ENCODE measurements at places on chromosomes 7 and 10. TPM values are rescaled to one million over a fixed set of nuclear protein-coding genes. Genes with fewer than 3 reads are reported as not detected.

GRCh38 chr7:158779061-158780000 lies 50.0 kb downstream of the ESYT2 start:
- DNase-seq = no peak

DNA sequence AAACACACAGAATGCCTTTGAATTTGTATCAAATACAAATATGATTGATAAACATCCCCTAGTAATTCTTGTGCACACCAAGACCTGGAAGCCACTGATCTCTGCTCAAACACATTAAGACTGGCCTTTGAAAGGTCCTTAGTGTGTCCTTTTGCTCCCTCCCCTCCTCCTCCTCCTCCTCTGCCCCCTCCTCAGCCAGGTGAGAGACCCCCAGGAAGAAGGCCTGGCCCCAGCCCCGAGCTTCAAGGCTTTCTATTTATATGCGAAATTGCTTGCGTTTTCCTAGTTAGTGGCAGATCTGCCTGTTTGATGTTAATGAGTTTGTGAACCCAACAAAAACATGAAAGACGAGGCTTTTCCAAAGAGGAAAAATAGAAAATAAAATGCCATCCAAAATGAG lies 63.6 kb upstream of the TCF7L2 start:
- no peak for DNase-seq

DNA sequence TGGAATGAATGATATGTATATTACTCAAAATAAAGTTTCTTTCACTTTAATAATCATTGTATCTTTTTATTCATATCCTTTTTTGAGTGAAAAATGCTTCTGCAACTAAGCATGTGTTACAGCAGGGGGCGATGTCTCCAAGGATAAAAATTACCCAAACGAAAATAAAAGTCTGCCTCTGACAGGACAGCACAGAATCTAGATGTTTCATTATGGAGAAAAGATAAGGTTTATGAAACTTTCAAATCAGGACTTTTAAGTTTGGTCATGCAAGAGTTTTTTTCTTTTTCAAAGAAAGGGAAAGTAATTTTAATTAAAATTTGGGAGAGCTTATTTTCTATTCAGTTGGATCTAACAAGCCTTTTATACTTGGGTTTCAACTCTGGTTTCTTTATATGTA lies 48.4 kb downstream of the TES start:
- no peak for DNase-seq

GRCh38 chr7:111190804-111191203 lies 99.9 kb downstream of the LRRN3 start:
- DNase-seq = no peak

DNA sequence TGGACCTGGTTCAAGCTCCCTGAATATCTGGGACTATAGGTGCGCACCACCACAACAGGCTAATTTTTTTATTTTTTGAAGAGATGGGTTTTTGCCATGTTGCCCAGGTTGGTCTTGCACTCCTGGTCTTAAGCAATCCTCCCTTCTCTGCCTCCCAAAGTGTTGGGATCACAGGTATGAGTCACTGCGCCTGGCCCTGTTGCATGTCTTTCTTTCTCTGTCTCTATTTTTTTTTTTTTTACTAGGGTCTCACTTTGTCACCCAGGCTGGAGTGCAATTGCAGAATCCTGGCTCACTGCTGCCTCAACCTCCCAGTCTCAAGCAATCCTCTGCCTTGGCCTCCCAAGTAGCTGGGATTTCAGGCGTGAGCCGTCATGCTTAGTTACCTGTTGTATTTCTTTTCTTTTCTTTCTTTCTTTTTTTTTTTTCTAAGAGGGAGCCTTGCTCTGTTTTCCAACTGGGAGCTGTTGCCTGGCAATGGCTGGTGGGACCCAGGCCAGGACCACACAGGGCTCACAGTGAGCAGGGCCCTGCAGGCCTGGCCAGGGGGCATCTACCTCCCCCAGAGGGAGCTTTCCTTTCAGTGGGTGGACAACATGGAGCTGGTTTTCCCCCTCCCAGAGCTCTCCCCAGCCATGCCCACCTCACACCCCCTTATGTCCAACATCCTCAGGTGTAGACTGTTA lies 6.0 kb downstream of the MYL7 start:
- DNase-seq = no peak

DNA sequence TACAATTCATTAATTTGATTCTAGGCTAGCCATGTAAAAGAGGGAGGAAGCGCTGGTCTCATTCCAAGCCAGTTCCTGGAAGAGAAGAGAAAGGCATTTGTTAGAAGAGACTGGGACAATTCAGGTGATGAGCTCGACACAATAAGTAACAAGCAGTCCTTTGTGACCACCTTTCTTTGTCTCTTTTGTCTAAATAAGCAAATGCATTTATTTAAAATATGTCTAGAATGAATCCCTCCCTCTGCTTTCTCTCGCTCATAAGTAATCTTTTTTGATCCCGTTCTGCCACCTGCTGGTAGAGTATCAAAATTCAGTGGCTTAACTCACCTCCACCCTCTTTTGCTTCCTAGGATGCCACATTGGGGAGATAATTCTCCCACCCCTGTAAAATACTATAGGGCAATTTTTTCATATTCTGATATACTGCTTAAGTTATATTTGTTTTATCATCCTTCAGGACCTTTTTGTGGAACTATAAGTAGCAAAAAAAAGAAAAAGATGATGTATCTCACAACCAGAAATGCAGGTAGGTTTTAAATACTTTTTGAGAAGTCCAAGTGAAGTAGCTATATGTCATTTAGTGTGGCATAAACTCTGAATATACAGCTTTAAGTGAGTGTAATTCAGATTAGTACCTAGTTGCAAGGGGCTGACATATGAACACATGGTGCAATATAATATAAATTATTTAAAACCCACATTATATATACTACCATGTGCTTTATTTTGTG lies 91.5 kb downstream of the GSDME start:
- no peak for DNase-seq

DNA sequence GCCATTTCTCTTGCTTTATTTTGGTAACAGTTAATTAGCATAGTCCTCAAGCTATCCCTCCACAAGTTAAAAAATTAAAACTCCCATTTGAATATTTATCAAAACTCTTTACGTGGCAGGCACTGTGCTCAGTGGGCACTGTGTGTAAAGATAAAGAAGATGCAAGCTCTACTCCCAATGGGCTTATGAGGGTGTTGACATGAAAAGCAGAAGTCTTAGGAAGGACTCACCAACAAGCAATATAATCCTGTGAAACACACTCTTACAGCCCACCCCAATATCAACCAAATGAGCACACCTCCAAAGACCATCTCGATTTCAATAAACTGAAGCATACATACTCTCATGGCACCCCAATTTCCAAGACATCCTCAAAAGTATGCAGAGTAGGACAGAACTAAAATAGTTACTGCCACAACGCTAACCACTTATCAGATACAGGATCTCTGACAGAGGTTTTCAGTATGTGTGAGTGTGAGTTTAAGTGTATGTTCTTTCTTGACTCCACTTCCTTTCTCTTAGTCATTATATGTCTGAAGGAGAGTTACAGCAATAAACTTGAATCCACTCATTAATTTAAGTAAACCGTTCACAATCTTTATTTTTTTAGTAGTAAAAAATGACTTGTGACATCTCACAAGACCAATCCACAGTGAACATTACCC lies 120.0 kb downstream of the PDE1C start:
- no peak for DNase-seq

GRCh38 chr7:134636008-134636449 lies 10.6 kb upstream of the BPGM start:
- DNase-seq = no peak

GRCh38 chr7:137937202-137937560 lies 64.7 kb downstream of the CREB3L2 start:
- DNase-seq = no peak

DNA sequence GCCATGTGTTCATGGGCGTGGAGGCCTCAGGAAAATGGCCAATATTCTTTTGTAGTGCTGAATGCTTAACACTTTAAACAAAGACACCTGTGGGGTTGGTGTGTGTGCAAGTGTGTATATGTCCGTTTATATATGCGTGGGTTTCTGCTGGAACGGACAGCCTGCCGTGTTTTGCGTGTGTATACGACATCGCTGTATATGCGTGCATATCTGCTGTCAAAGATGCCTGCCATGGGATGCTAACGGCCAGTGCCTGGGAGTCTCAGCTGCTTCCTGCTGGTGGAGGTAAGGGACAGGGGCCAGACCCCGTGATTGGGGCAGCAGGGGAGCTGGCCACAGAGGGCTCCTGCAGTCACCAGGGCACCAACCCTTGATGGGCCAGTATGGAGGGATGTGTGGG lies 216.3 kb upstream of the SHH start:
- no peak for DNase-seq

- peak; percentile 83 for DNase-seq
Observed at GRCh38 chr7:149854611-149855360, 16.6 kb downstream of the ZNF862 start.

- DNase-seq = peak; percentile 10
Observed at GRCh38 chr10:1188558-1189135, 132.5 kb downstream of the WDR37 start.

- DNase-seq = peak; percentile 72
Observed at GRCh38 chr7:377080-378040, 87.4 kb downstream of the FOXL3 start.

DNA sequence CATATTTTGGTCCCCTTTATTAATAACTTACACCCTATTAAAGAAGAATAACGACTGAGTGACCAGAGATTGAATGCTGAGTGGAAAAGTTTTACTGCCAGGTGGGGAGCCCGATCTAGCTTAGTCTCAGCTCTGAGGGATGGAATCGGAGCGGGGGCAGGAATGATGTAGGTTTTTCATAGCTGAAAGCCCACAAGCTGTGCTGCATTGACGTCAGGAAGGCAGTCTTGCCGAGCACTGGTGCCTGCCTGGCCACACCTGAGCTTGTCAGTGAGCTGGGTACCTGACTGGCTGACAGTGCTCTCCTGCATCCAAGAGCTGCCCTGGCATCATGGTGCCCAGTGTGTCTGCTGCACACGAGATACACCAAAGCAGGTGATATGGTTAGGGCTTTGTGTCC lies 34.8 kb downstream of the GRK5 start:
- no peak for DNase-seq

DNA sequence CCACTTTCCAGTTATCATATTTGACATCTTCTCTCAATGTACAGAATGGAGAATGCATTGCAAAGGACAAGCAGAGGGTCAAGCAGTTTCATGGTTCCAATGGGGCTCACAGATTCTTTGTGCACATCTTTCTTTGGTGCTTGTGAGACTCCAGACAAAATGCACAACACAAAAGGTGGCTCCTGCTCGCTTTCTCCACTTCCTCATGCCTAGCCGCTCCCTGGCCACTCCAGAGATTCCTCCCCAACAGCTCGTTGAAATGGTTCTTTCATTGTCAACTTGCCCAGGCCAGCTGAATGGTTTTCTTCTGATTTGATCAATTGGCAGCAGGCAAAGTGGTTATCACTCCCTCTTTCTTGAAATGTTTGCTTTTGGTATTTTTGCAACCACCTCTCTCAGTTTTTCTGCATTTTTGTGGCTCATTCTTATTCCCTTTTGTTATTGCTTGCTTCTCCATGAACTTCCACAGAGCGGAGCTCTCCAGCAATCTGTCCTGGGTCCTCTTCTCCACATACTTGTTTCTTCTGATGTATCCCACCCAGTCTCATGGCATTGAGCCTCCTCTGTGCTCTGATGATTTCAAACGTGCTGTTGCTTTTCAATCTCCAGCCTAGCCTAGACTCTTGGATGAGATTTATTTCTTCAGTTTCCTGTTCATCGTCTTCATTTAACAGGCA lies 507.8 kb upstream of the MKI67 start:
- no peak for DNase-seq

GRCh38 chr7:977326-978048 lies 2.1 kb upstream of the COX19 start:
- peak; percentile 78 for DNase-seq

DNA sequence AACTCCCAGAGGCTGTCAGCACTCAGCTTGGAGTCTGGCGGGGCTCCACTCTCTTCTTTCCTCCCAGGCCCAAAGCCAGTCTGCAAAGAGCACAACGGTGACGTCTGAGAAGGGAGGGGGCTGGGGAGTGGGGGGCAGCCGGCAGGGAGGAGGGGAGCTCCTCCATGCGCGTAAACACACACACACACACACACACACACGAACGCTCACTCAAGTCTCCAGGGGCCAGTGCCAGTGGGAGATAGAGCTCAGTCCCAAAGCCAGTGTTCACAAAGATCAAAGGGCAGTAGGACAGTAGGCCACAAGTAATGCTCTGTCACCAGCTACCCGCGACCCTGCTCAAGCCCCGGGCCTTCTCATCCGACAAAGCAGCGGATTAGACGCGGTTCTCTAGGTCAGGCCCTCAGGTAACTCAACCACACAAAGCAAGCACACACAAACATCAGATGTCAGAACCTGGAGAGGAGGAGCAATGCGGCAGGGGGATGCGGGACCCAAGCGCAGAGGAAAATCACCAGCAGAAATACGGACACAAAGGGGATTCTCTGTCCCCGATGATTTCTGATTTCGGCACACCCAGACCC lies 19.9 kb downstream of the TCAF1 start:
- peak; percentile 12 for DNase-seq

DNA sequence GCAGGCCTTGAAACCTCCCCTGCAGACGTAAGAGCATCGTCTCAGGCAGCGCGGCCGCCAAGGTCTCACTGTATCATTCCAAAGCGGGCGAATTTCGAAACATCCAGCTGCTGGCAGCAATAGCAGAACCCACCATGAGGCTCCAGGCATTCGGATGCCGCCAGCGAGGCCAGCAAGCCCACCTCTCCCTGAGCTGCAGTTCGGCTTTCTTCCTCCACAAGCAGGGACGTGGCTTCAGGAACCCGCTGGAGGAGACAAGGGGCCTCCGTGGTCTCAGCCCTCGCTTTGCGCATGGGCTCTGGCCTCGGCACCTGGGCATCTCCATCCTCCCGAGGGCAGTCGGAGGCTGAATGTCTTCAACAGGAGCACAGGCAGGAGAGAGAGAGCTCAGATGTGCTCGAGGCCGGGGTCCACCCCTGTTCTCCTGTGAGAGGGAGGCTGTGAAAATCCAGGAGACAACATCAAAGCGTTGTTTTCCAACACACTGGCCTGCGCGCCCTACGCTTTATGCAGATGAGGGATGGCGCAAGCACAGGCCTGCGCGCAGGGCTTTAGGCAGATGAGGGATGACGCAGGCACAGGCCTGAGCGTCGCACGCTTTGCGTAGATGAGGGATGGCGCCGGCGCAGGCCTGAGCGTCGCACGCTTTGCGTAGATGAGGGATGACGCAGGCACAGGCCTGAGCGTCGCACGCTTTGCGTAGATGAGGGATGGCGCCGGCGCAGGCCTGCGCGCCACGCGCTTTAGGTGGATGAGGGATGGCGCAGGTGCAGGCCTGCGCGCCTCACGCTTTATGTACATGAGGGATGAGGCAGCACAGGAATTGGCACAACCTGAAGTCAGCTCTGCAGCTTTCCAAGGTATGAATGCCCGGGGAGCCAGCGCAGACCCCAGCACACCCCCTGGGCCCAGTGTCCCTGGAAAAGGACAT lies 103.2 kb downstream of the WDR37 start:
- DNase-seq = peak; percentile 73

GRCh38 chr7:128747327-128748079 lies 8.3 kb downstream of the CALU start:
- DNase-seq = no peak

- peak; percentile 36 for DNase-seq
Observed at GRCh38 chr10:92544296-92544695, 29.6 kb downstream of the IDE start.

MEOX2 gene
- 9.9 TPM for total RNA-seq

DNAAF5 gene
- 18.2 TPM for total RNA-seq

BLNK gene
- 7.1 TPM for total RNA-seq

NPFFR1 gene
- 1.0 TPM for total RNA-seq

CABCOCO1 gene
- not detected for total RNA-seq

UPK3B gene
- 507 TPM for total RNA-seq

GPR15LG gene
- total RNA-seq = not detected

CLDN3 gene
- total RNA-seq = 30.3 TPM

MDH2 gene
- total RNA-seq = 125 TPM

Data from upper lobe of left lung (tissue), 6 donors.